Breast epithelium (tissue), 4 donors: ENCODE measurements at places on chromosomes 6 and 20. TPM values are rescaled to one million over a fixed set of nuclear protein-coding genes. Genes with fewer than 3 reads are reported as not detected.

- H3K36me3 ChIP-seq, result no peaks in the 10 kb centered on the region
- no peaks in the 10 kb centered on the region for H3K27me3 ChIP-seq
Observed at GRCh38 chr6:35385457-35386202, 43.3 kb downstream of the PPARD start.

DNA sequence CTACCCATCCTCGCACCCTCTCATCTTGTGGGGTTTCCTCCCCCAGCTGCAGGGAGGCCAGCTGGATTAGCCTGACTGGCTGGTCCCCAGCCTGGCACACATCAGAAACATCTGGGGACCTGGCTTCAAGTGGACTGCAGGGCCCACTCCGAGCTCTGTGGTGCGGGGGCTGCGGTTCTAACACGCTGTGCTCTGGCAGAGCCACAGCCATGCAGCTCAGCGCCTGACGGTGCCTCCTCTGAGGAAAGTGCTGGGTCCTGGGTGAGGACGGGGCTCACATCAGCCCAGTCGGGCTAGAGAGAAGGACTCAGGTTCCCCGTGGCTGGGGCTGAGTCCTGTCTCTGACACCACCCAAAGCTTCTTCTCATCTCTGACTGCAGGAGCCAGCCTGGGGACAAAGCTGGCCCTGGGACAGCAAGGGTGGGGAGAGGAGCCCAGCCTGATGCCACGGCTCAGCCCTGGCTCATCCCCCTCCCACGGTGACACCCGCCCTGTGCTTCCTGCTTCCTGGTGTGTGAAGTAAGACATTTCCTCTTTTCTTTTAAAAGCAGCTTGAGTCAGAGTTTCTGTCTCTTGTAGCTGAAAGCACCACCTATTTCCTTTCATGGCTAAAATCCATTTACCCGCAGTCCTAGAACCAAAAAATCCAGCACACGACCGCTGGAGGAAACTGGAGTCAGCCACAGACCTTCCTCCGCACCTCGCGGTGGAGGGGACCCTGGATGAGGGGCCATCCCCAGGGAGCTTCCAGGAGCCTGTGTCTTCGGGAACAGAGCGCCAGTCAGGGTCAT, 127.4 kb upstream of the AFDN start:
- H3K4me1 ChIP-seq, result no peaks in the 10 kb centered on the region
- H3K27me3 ChIP-seq, result no peaks in the 10 kb centered on the region
- DNase-seq, result no peak
- peak overlapping the region; percentile 64 for H3K27ac ChIP-seq
- no peaks in the 10 kb centered on the region for H3K36me3 ChIP-seq

- H3K27ac ChIP-seq, result no peak overlapping the region
- no peaks in the 10 kb centered on the region for H3K4me1 ChIP-seq
- H3K27me3 ChIP-seq, result no peaks in the 10 kb centered on the region
- no peak overlapping the region for H3K4me3 ChIP-seq
Observed at GRCh38 chr6:4178737-4179333, 43.5 kb upstream of the ECI2 start.

DNA sequence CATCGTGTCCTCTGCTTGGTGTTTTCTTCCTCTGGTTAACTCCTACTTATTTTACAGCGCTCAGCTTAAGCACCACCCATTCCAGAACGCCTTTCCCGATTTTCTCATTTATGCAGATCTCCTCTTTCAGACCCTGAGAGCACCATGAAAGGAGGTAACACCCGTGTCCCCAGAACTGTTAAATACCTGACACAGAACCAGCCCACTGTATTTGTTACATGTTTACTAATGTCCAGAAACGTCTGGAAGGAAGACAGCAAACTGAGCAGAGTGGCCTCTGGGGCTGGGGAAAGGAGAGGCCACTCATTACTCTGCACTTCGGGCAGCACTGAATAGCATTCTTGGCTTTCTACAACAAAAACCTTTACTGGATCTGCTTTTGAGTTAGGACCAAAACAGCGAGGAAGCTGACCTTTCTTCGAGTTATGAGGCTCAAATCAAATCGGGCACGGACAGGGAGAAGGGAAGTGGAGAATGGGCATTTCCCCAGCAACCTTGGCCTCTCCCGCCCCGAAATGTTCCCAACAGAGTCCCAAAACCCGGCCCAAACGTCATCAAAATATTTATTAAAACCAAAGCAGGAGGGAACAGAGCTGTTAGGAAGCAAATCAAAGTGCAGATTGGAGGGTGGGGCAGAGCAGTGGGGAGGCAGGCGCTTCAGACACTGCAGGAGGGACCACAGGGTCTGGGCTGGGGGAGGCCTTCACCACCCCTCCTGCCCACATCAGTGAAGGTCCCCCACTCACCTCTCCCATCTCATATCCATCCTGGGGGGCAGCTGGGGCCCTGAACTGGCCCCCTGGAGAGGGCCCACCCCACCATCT, 1.1 kb upstream of the NECAB3 start:
- no peaks in the 10 kb centered on the region for H3K36me3 ChIP-seq
- peak overlapping the region; percentile 73 for H3K4me3 ChIP-seq
- peaks cover 4% of the 10 kb centered on the region for H3K4me1 ChIP-seq

DNA sequence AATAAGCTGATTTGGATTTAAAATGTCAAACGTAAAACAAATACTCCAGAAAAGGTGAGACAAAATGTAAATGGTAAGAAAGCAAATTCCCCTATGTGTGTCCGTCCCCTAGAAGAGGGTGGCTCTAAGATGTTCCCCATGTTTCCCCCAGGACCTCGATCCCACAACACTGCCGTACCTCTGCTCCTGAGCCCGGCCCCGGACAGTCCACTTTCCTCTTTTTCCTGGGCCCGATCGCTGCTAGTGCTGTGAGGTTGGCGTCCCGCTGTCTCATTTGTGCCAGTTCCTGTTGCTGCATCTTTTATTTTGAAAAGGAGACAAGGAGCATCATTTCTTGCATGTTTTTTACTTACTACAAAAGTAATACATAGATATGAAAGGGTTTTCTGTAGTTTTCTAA, 68.3 kb downstream of the TAF4 start:
- H3K4me3 ChIP-seq, result no peak overlapping the region
- no peaks in the 10 kb centered on the region for H3K27me3 ChIP-seq
- H3K27ac ChIP-seq, result no peak overlapping the region

DNA sequence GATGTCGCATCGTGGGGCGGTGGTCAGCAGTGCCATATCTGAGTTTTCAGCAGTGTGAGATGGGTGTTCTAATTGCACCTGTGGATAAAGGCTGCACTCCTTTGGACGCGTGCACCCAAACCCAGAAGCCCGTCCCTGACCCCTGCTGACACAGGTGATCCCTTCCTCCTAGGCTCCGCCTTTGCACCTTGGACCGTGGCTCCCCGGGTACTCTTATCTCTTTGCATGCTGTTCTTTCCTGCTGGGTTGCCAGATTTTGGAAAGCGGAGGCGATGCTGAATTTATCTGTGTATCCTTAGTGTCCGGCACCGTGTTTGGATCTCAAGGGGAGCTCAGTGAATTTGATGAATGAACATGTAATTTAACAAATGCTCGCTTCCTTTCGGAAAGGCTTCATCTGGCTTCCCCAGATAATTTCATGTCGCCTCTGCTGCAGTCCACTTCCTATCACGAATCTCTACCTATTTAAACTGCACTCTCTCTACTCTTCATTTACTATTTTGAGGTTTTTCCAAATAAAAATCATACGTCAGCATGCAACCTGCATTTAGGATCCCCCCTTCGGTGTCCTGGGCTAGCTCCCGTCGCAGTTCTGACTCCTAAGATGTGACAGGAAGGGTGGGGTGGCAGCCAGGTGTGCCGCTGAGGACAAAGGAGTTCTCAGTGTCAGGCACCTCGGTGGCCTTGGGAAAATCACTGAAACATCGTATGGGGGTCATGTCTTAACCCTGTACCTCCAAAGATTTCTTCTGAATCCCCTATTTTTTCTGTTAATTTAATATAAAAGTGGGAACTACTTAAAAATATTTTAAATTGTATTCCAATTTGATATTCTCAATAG, 753 bp upstream of the PERP start:
- peak; percentile 47 for DNase-seq
- H3K4me1 ChIP-seq, result no peaks in the 10 kb centered on the region
- no peaks in the 10 kb centered on the region for H3K36me3 ChIP-seq

DNA sequence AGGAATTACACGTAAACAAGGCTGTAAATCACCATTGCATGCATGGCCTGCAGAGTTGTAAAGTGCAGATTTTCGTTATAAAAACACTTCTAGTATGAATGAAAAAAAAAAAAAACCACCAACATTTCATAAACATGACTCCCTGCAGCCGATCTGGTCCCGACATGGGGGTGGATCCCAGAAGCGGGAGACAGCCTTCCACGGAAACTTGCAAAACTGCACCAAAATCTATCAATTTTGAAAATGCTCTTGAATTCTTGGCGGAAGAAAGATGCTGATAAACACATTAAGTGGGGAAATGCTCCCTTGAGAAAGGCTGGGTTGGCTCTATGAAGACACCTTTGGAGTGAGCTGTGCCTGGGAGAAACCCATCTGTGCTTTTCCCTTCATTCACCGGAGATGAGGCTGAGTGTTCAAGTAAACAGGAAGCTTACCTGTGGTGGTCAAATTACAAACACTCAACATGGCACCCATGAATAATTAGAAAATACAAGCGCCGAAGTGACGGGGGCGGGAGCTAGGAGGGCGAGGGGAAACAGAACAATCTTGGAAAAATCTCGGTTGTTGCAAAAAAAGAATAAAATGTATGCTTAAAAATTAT, 845 bp upstream of the ANKRD60 start:
- no peaks in the 10 kb centered on the region for H3K4me1 ChIP-seq
- no peaks in the 10 kb centered on the region for H3K36me3 ChIP-seq
- H3K27ac ChIP-seq, result no peak overlapping the region
- DNase-seq, result no peak
- H3K27me3 ChIP-seq, result peaks cover 2% of the 10 kb centered on the region

DNA sequence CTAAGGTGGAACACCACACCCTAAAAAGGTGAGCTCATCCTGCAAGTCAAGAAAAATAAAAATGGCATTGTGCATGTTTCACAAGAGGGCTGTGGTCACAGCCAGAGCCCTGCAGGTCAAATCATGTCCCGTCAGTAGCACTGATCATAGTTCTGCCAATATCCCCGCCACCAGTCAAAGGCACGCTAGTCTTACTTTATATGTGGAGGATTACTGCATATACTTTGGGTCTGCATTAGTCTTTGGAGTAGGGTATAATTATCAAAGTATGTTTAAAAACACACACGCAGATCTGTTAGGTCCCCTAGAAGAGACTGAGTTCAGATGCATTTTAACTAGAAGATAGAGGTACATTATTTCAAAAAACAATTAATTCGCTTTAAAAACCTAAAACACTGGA, 1.8 kb downstream of the PERP start:
- H3K27me3 ChIP-seq, result no peaks in the 10 kb centered on the region
- peak overlapping the region; percentile 84 for H3K4me3 ChIP-seq
- no peaks in the 10 kb centered on the region for H3K4me1 ChIP-seq
- H3K27ac ChIP-seq, result peak overlapping the region; percentile 99

- H3K36me3 ChIP-seq, result no peaks in the 10 kb centered on the region
- no peak overlapping the region for H3K27ac ChIP-seq
- H3K27me3 ChIP-seq, result peaks cover 67% of the 10 kb centered on the region
Observed at GRCh38 chr20:61801857-61802442, 263.7 kb downstream of the TAF4 start.

DNA sequence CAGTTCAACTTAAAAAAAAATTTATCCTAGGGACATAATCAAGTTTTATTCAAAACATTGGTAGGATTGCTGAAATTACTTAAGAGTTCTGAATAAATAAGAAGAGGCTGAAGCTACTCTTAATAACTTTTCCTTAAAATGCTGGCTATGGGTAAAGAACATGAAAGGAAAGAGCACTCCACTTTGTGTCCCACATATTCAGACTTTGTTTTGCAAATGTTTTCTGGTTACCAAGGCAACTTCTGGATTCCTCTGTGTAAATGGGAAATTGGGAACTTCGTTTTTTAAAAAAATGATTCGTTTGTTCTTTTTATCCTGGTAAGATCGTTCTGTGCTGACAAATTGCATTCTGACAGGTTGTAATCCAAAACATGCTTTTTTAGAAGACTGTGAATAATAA, 115.0 kb downstream of the KIF6 start:
- DNase-seq, result no peak
- H3K27me3 ChIP-seq, result no peaks in the 10 kb centered on the region
- no peaks in the 10 kb centered on the region for H3K36me3 ChIP-seq
- peak overlapping the region; percentile 27 for H3K27ac ChIP-seq
- no peak overlapping the region for H3K4me3 ChIP-seq

DNA sequence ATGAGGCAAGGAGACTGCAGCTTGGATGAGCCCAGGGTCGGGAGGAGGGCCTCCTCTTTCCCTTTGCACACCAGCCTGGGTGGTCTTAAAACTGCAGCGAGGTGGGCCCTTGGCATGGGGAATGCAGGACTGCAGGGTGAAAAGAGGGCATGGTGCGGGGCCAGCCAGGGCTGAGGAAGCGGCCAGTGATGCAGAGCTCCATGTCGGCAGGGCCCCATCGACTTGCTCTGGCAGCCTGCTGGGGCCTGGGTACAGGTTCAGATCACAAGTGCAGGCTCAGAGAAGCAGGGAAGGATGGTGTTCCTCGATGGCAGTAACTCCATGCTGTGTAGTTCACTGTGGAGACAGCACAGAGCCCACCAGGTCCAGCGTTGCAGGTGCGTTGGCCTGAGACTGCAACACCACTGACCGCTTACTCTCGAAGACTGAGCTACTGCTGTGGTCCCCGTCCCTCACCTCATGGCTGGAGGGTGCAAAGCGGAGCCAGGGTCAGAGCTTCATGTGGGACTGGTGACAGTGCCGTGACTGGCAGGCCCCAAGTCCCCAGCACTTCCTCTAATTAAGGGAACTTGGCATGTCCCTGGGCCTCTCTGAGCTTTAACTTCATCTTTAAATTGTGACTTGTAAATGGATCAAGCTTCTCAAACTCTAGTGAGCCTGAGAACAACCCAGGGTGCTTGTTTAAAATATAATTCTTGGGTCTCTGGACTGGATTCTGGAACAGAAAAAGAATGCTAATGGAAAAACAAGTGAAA, 223.2 kb downstream of the SYNDIG1 start:
- DNase-seq, result peak; percentile 3
- no peaks in the 10 kb centered on the region for H3K4me1 ChIP-seq
- H3K27me3 ChIP-seq, result no peaks in the 10 kb centered on the region
- H3K4me3 ChIP-seq, result no peak overlapping the region

GRCh38 chr6:91276315-91276714, 689.4 kb upstream of the MAP3K7 start:
- no peak for DNase-seq
- H3K4me1 ChIP-seq, result no peaks in the 10 kb centered on the region
- H3K4me3 ChIP-seq, result no peak overlapping the region
- H3K27ac ChIP-seq, result no peak overlapping the region
- no peaks in the 10 kb centered on the region for H3K36me3 ChIP-seq

GRCh38 chr20:63490416-63490815, 8.5 kb downstream of the EEF1A2 start:
- H3K27me3 ChIP-seq, result no peaks in the 10 kb centered on the region
- H3K4me3 ChIP-seq, result no peak overlapping the region
- no peaks in the 10 kb centered on the region for H3K4me1 ChIP-seq
- no peak overlapping the region for H3K27ac ChIP-seq

- H3K4me1 ChIP-seq, result no peaks in the 10 kb centered on the region
- no peak for DNase-seq
- H3K27me3 ChIP-seq, result no peaks in the 10 kb centered on the region
- H3K36me3 ChIP-seq, result no peaks in the 10 kb centered on the region
Observed at GRCh38 chr6:40256831-40257230, 322.6 kb upstream of the MOCS1 start.

GRCh38 chr20:29740951-29741593, 1516.4 kb upstream of the DEFB115 start:
- no peaks in the 10 kb centered on the region for H3K27me3 ChIP-seq
- no peaks in the 10 kb centered on the region for H3K36me3 ChIP-seq
- H3K27ac ChIP-seq, result no peak overlapping the region
- no peak overlapping the region for H3K4me3 ChIP-seq
- no peaks in the 10 kb centered on the region for H3K4me1 ChIP-seq

Gene LY6G6D
- total RNA-seq, result not detected

Gene HAO1
- total RNA-seq, result not detected

Gene OXT
- not detected for total RNA-seq

Gene RGS17
- total RNA-seq, result 0.29 TPM

Gene RFX6
- 1.8 TPM for total RNA-seq
